Activated naive CD8-positive, alpha-beta T cell treated with anti-CD3 and anti-CD28 coated beads, Interleukin-2, amount 50 U/mL, for 24 hours (primary cell): ENCODE measurements at places on chromosomes 1 and 21.

- peak; percentile 42 for DNase-seq
Observed at GRCh38 chr1:35726450-35727433, 8.1 kb upstream of the C1orf216 start.

GRCh38 chr1:216758161-216758560, 34.9 kb upstream of the ESRRG start:
- DNase-seq, result no peak

DNA sequence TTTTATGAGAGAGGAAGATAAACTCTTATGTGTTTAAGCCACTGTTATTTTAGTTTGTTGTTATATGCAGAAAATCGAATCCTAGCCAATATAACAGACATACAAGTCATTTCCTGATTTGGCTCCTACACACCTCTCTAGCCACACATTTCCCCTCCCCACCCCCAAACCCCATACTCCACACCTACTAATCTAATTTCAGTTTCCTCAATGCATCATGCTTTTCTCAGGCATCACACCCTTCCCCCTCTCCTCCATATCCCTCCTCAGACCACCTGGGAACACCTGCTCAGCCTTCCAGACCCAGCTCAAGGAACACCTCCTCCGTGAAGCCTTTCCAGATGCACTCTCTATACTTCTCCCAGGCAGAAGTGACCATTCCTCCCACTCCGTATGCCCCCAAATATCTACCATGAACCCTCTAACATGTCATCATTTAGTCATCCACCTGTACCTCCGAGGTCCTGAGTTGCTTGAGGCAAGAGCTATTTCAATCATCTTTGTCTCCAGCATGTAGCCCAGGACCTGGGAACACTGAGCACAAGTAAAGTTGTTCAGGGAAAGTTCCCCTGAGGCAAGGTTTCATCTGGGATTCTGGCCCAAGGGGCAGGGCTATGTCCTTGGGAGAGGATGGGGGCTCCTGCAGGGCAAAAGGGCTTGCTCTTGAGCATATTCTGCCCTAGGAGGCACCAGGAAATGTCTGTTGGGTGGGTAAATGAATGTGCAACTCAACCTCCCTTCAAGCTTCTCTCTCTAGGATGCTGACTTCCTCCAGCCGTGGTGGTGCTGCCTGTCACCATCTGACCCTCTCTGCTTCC, 126.8 kb downstream of the HIVEP3 start:
- no peak for DNase-seq

GRCh38 chr1:3524556-3525203, 70.2 kb downstream of the ARHGEF16 start:
- DNase-seq, result no peak

GRCh38 chr1:218317061-218317460, 28.1 kb upstream of the TGFB2 start:
- no peak for DNase-seq

- DNase-seq, result no peak
Observed at GRCh38 chr1:180484490-180484889, 17.9 kb downstream of the ACBD6 start.

DNA sequence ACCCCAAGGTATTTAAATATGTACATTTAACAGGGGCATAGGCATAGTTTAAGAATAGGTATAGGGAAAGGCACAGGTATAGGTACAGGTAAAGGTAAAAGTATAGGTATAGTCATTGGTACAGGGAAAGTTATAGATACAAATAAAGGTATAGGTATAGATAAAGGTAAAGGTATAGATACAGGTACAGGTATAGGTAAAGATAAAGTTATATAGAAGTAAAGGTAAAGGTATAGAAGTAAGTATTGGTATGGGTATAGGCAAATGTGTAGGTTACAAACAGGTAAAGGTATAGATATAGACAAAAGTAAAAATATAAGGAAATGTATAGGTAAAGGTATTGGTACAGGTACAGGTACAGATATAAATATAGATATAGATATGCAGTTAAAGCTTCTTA, 137.2 kb downstream of the PCNX2 start:
- no peak for DNase-seq

- no peak for DNase-seq
Observed at GRCh38 chr1:55089683-55090082, 50.3 kb downstream of the PCSK9 start.

- no peak for DNase-seq
Observed at GRCh38 chr1:158666037-158666436, 20.5 kb downstream of the SPTA1 start.

GRCh38 chr1:97999320-97999719, 78.5 kb upstream of the DPYD start:
- no peak for DNase-seq

- DNase-seq, result no peak
Observed at GRCh38 chr1:113935970-113936369, 6.8 kb downstream of the HIPK1 start.

- no peak for DNase-seq
Observed at GRCh38 chr1:68107771-68108170, 57.3 kb upstream of the DIRAS3 start.
